ENCODE measurements at places on chromosomes 6 and 20.

GRCh38 chr6:24441599-24441904, 38.8 kb downstream of the MRS2 start:
- DNase-seq: no peak

DNA sequence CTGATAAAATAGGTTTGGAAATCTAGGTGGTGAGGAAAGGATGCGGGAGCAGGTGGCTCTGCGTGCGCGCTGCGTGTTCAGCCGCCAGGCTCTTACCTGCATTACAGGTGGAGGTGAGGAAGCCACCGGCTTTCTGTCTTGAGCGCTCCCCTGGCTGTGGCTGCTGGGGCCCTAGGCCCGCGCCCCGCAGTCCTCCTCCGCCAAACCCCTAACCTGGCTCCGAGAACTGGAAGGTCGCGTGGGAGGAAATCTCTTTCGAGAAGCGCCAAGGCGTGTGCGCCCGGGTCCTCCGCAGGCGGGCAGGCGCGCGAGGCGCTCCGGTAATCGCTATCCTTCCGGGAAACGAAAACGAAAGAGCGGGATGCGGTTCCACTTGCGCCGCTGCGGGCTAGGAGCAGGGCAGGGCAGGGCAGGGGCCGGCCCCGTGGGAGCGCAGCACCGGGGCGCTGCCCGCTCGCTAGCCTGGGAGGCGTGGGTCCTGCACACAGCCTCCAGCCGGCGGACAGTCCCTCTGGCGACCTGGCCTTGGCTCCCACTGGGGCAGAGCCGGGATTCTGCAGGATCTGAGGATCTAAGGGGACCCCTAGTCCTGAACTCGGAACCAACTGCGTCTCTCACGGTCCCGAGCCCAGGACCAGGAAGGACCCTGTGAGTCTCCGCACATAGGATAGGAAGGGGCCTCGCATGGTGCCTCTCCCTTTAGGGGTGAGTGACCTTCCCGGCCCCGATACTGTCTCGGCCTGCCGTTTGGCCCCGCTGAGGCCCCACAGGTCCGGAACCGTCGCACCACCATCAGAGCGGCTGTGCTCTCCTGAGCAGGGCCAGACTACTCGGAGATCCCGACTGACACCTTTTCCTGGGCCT, at the start of gene ETV7:
ETV7 (minus strand) TSS at position 230 of the 864 bp plus-strand sequence; CDS start at position 102, 128 bp downstream.
- DNase-seq: peak; percentile 53

DNA sequence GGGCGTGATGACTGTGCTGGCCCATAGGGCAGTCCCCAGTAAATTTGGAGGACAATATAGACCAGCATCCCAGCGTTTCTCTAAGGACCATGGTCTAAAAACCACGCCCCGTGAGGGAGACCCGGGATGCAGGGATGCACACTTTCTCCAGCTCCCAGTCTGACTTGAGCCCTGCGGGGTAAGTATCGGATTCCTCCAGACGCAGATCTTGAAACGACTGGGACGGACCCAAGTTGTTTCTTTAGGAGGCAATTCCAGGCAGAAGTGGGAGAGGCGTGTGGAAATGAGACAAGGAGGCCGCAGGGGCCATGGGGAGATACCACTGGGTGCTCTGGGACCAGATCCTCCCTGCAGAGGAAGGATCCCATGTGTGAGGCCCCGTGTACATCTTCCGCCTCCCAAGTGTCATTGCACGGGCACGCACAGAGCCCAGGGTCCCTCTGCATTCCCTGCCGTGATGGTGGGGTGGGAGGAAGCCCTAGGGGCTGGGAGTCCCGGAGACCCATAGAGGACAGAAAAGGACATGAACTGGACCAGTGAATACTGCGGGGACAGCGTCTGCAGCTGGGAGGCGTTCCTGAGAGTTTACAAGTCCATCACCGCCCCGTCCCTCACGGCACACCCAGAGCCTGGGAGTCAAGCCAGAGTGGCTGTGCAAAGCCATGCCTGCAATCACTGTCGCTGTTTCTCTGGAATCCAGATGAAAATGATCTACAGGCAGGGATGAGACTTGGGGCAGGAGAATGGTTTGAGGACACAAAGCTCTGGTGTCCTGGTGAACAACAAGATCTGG, 522.9 kb downstream of the CDH26 start:
- no peak for DNase-seq

- DNase-seq: no peak
These were observed 330.8 kb upstream of the SPTLC3 start for GRCh38 chr20:12677925-12678324.

DNA sequence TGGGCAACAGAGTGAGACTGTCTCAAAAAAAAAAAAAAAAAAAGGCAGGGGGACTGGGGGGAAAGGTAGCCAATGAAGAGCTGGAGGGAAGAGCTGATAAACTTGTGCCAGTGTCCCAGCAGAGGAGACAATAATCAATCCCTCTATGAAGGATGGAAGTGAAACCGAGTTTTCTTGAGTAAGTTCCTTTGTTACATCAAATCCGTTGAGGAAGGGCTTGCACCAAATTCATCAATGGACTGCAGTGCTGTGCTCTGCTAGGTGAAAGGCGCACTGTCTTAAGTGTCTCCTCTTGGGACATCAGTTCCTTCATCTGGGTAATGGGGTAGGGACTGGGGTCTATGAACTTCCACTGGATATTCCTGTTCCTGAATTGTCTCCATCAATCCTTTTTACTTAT, 3.0 kb upstream of the CRIP3 start:
- no peak for DNase-seq

GRCh38 chr6:7758456-7758855, 32.6 kb downstream of the BMP6 start:
- no peak for DNase-seq

- DNase-seq: no peak
These were observed 22.1 kb downstream of the SLC35A1 start for GRCh38 chr6:87494761-87495422.

DNA sequence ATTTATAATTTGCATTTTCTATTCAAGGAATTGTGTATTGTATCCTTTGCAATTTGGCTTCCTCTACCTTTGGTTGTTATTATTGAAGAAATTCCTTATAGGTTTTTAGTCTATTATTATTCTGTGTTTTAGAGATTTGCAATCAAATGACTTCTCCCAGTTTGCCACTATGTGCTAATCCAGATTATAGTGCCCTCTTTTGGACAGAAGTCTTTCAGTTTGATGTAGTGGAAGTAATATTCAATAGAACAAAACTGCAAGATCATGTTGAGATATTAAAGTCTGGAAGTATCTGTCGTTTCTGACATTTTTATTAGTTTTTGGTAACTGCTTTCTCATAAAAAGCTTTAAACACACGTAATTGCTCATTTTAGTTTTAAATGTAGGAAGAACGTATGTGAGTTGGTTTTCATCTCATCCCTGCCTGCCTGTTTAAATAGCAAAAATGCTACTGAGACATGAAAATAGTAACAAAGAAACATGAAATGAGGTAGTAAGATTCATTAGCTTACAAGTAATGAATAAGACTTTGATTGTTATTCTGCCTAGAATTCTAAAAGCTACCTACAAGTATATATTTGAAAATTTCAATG, 72.8 kb downstream of the RTN4IP1 start:
- DNase-seq: no peak

GRCh38 chr20:8406391-8406790, 274.3 kb downstream of the PLCB1 start:
- no peak for DNase-seq

GRCh38 chr6:87384038-87384437, 23.7 kb upstream of the CFAP206 start:
- DNase-seq: no peak

DNA sequence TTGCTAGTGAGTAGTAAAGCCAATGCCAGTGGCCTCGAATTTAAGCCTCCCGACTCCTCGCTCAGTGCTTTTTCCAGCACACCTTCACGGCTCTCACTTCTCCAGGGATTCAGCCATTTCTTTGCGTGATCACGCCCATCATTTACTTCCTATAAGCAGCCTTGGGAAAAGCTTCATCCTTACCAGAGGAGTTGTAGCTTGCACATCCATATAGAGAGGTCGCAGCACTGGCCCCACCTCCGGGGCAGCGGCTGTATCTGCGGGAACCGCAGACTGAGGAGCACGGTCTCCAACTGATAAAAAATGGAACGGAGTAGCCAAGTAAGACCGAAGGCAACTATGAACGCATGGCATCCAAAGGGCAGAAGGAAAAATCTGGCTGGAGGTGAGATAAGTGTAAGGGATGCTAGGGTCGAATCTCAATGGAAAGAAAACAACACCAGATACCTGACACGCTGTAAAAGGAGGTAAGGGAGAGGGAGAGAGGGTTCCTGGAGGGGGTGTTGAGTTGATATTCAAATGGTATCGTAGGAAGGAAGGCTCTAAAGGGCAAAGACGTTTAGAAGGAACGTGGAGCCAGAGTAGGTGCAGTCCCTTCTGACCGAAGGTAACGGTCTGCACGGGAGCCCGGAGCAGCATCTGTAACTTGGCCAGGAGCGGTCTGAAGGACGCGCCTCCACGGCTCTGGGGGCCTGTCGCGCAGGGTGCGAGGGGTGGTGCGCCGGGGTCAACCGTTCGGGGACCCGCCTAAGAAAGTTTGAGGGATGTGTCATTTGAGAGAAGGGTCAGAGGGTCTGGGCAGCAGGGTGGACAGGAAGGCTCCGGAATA, 640 bp downstream of the NFS1 start:
- no peak for DNase-seq

DNA sequence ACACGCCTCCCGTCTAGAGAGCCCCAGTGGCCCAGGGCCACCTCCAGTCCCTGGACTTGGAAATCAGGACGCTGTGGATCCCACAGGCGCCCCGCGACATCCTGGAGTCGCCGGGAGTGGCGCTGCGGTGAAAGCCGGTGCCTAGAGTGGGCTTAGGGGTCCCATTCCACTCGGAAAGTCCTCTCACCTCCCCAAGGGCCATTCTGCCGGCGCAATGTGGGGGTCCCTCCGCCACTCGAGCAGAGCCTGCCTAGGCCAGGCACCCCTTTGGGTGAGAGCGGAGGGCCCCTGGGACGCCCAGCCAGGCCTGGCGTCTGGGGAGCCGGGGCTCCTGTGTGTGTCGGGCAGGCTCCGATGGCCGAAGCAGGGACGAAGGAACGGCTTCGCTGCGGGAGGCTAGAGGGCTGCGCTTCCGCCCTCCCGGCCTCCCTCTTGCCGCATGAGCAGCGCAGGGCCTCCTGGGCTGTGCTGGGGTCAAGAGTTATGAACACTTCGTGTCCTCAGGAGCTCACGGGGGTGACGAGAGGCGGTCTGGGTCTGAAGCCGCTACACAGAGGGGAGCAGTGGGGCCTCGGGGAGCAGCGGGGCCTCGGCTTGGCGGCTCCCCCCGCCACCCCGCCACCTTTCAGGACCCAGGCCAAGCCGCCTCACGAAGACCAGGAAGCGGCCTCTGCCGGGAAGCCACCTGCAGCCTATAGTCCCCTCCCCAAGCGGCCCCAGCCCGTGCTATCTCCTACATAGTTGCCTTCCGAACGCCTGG, 13.6 kb downstream of the POU3F2 start:
- DNase-seq: no peak

Measured in GM12892 (cell line).